ENCODE measurements at places on chromosomes 7 and 10.

- no peak for DNase-seq
Measured at GRCh38 chr7:30907527-30908267, 4.0 kb upstream of the AQP1 start.

DNA sequence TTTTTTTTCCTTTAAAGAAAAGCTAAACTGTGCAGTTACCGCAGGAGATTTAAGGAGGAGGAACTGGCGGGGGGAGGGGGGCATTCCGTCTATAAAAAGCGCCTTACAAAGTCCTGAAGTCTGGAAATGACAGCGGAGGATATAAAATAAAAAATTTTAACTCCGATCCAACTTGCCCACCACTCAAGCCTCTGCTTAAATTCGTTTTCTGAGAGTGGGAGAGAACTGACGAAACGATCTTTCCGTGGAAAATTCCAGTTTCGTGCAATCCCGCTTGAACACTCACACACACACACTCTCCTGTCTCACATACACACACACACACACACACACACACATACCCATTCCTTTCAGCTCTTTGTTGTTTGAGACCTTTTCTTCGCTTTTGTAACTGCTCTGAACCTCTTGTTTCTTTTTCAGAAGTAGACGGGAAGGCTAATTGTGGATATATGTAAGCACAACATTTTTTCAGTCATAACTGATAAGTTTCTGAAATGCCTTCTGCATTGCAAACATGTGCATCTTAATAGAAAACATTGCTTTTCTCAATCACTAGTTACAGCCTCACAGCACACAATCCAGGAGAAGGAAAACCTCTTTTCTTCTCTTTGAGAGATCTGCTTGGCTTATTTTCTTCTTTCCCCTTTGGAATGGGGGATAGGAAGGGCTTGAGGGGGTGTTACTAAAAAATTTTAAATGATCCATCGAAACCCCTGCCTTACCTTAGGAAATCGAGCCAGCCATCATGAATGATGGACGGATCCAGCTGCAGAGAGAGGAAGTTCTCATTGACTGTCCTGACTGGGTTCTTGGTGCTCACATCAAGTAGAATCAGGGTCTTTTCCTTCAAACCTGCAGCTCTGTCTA, 628 bp downstream of the HPSE2 start:
- DNase-seq: no peak

GRCh38 chr10:17200001-17200911, 1.2 kb downstream of the TRDMT1 start:
- no peak for DNase-seq

DNA sequence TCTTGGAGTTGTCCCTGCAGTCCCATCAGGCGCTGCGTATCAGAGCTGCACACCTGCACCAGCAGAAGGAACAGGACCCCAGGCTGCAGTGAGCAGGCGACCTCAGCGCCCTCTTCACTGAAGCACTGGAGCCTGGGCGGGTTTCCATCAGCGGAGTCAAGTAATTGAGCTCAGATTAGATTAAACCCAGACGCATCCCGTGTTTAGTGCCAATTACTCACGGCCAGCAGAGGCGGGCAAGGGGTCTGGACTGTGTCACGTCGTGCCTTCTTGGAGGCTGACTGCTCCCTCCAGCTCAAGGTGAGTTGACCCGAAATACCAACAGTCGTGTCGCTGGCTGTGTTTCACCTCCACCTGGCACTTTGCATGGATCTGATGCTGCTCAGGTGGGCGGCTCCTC, 123.6 kb downstream of the CXCL12 start:
- no peak for DNase-seq

GRCh38 chr10:69612760-69613159, 17.3 kb upstream of the FAM241B start:
- DNase-seq: no peak

- DNase-seq: no peak
Measured at GRCh38 chr7:144738708-144739314, 97.0 kb downstream of the TPK1 start.

- DNase-seq: no peak
Measured at GRCh38 chr7:40101201-40101600, 33.2 kb downstream of the MPLKIP start.

DNA sequence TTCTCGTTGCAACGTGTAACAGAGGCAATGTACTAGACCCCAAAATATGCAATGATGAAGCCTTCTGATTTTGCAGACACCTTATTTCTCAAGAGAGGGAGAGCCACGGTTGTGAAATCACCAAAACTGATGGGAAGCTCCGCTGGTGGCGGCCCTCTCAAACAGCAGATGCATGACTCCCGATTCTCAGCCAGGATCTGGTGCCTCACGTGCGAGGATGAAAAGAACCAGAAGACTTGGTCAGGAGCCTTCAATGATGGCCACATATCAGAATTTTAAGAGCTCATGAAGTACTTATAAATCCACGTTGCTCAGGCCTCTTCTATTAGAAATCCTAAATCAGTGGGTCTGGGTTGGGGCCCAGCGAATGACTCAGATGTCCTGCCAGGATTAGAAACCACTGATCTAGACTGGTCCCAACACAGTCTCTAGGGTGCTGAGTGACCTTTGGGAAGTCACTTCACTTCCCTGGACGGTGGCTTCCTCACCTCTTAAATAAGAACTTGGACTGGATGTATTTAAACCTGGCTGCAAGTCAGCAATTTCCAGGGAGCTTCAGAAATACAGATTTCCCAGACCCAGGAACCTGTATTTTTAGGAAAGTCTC, 41.9 kb upstream of the FAM180A start:
- DNase-seq: no peak

- DNase-seq: no peak
Measured at GRCh38 chr10:124287071-124287685, 131.5 kb downstream of the OAT start.

GRCh38 chr10:1550291-1550595, 187.1 kb downstream of the ADARB2 start:
- DNase-seq: no peak

- no peak for DNase-seq
Measured at GRCh38 chr7:47539398-47540052, 42.4 kb downstream of the TNS3 start.

DNA sequence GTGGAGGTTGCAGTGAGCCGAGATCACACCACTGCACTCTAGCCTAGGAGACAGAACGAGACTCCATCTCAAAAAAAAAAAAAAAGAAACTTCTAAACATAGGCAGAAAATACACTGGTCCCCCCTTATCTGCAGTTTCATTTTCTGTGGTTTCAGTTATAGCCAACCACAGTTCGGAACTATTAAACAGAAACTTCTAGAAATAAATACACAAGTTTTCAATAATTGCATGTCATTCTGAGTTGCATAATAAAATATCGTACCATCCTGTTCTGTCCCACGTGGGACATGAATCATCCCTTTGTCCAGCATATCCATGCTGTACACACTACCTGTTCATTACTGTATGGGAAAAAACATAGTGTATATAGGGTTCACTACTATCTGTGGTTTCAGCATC, 8.0 kb downstream of the XRCC2 start:
- DNase-seq: no peak
